H1 (cell line): ENCODE measurements at places on chromosomes 2 and 18.

DNA sequence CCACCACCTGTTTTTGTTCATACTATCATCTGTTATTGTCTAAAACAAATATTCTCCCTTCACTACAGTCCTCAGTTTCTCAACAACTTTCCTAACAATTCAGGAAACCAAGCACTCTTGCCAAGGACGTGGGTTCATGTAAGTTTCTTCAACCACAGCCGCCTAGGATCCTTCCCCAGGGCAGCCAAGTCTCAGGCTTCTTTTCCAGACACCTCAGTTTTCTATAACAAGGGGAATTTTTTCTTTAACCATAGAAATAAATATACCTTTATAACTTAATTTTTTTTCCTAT, 39.4 kb upstream of the AGPS start:
- no peaks in the 10 kb centered on the region for H3K27me3 ChIP-seq
- H3K36me3 ChIP-seq, result no peaks in the 10 kb centered on the region
- H3K27ac ChIP-seq, result no peak overlapping the region

DNA sequence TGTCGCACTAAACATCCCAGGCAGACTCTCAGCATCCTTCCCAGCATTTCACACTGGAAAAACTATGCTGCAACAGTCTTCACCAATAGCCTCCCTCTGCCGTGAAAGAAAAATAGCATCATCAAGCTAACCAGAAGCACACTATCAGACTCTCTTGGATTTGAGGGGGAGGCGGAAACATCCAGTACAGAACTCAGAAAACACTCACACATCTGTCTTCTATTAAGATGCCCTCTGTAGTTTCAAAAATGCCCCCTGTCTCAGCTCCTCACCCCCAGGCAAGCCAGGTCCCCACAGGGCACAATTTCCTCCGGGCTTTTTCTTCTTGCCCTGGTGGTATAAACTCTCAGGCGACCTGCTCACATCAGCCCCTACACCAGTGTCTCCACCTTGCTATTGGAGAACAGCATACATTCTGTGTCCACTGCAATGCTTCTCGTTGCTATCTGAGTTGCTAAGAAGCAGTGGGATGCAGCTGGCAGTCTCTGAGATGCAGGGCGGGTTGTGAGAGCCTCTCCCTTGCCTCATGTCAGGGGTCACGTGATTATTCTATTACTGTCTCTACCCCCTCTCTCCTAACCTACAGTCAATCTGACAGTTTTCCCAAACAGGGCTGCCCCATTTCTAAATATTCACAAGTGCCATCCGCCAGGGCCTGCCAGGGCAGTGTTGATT, 189.9 kb downstream of the INO80D start:
- H3K27me3 ChIP-seq, result no peaks in the 10 kb centered on the region
- H3K36me3 ChIP-seq, result no peaks in the 10 kb centered on the region
- no peak overlapping the region for H3K4me3 ChIP-seq
- no peak overlapping the region for H3K27ac ChIP-seq
- H3K4me1 ChIP-seq, result no peaks in the 10 kb centered on the region

- H3K27me3 ChIP-seq, result no peaks in the 10 kb centered on the region
- DNase-seq, result no peak
- no peaks in the 10 kb centered on the region; the same call in 1 of the 2 replicates for H3K36me3 ChIP-seq
- no peak overlapping the region for H3K27ac ChIP-seq
- no peak overlapping the region for H3K4me3 ChIP-seq
These were observed 51.7 kb downstream of the NOL10 start for GRCh38 chr2:10638093-10638492.

GRCh38 chr18:56353663-56354260, 284.6 kb downstream of the TXNL1 start:
- H3K4me1 ChIP-seq, result no peaks in the 10 kb centered on the region
- H3K4me3 ChIP-seq, result no peak overlapping the region
- no peak for DNase-seq
- H3K27ac ChIP-seq, result no peak overlapping the region
- H3K36me3 ChIP-seq, result peaks cover 3% of the 10 kb centered on the region; the same call in 1 of the 2 replicates

GRCh38 chr2:193907561-193907960, 1712.8 kb upstream of the TMEFF2 start:
- H3K27me3 ChIP-seq, result no peaks in the 10 kb centered on the region
- no peaks in the 10 kb centered on the region; the same call in 1 of the 2 replicates for H3K36me3 ChIP-seq
- no peak overlapping the region for H3K27ac ChIP-seq
- DNase-seq, result no peak

DNA sequence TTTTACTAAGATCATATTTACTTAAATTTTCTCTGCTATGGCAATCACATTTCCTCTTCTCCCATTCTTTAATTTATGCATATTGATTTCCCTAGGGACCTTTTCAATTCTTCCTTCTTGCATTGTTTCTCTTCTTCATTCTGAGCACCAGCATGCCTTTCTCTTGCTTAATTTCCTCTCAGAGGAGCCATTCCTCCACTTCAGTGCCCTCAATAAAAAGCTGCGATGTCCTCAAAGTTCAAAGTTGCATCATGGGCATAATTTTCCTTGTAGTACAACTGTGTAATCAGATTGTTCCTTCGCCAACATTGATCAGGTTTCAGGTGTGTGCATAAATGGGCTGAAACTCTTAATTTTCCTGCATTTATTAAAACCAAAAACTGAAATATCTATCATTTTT, 21.8 kb upstream of the CD226 start:
- DNase-seq, result no peak
- no peak overlapping the region for H3K4me3 ChIP-seq
- no peaks in the 10 kb centered on the region for H3K27me3 ChIP-seq
- H3K36me3 ChIP-seq, result no peaks in the 10 kb centered on the region

DNA sequence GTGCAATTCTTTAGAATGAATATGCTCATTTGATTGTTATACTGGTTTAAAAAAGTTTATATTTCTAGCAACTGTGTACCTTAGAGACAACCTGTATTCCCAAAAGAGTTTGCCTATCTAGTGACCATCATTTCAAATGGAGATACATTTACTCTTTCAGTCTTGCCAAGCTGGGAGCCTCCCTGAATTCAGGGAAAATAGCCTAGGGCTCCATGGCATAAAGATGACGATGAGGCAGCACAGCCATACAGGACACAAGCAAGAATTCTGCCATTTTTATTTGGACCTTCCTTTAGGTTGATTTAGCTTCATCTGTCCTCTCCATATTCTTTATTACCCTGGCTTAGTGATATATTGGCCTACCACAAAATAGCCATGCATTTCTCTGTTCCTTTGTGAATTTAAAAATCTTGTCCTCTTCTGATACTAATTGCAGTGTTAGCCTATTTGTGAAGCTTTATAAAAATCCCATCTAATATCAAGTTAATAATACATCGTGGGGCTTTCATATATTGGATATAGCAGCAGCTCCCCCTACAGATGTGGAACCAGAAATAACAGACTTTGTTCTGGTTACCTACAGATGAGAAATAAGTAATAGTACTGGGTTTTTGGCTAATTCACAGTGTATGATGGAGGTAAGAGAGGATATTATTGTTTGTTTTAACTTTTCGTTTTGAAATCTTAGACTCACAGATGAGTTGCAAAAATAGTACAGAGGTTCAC, 1661.9 kb upstream of the PIK3C3 start:
- H3K36me3 ChIP-seq, result no peaks in the 10 kb centered on the region
- H3K27me3 ChIP-seq, result no peaks in the 10 kb centered on the region
- no peak overlapping the region for H3K4me3 ChIP-seq

- no peak overlapping the region for H3K27ac ChIP-seq
- H3K4me1 ChIP-seq, result no peaks in the 10 kb centered on the region
- H3K36me3 ChIP-seq, result peaks cover 34% of the 10 kb centered on the region; the same call in 1 of the 2 replicates
- no peak overlapping the region for H3K4me3 ChIP-seq
- DNase-seq, result no peak
These were observed 31.1 kb downstream of the PSME4 start for GRCh38 chr2:53939656-53940055.

DNA sequence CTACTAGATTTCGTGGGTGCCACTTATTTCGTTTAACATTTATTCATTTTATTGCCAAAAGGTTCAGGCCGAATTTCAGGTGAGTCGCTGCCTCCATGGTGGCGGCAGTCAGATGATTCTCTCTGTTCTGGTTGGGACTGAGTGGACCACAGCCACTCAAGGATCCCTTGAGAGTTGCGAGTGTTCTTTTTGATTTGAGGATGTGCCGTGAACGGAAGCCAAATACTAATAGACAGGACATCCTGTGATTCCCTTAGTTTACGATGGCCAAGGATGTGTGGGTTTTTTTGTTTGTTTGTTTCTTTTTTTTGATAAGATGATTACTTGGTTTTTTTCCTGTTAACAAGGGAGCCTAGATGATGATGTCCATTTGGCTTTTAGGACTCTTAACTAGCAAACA, 13.2 kb downstream of the MAPRE2 start:
- no peak for DNase-seq
- H3K36me3 ChIP-seq, result no peaks in the 10 kb centered on the region
- H3K27me3 ChIP-seq, result no peaks in the 10 kb centered on the region
- no peaks in the 10 kb centered on the region for H3K4me1 ChIP-seq
- H3K27ac ChIP-seq, result no peak overlapping the region

DNA sequence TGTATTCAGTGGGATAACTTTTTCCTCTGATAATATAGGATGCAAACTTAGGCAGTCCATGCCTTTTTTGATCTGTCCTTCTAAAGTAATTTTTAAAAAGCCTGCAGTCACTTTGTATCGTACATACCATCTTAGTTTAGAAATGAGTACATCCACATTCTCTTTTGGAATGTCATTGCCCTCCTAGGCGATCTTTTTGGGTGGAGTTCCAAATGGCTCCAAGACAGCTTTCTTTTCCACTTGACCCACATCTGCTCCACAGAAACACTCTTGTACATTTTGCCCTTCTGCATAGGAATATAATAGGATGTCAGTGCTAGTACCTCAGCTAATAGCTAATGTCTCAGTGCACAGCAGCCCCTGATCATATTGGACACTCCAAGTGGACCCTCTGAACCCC, 21.8 kb upstream of the HTR2B start:
- H3K4me3 ChIP-seq, result no peak overlapping the region
- H3K27me3 ChIP-seq, result no peaks in the 10 kb centered on the region
- peaks cover 28% of the 10 kb centered on the region for H3K36me3 ChIP-seq
- no peak for DNase-seq

DNA sequence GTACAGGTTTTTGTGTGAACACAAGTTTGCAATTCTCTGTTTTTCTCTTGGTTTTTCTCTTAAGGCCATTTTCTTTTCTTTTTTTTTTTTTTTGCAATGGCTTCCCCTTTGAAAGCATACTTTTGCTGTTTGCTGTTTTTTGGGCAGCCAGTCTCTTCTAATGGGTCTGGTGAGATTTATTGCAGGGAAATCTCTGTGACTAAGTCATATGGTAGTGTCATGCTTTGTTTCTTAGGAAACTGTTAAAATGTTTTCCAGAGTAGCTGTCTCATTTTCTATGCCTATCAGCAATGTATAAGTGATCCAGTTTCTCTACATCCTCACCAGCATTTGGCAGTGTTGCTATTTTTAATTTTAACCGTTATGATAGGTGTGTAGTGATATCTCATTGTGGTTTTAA, 27.9 kb upstream of the CDCA7 start:
- no peaks in the 10 kb centered on the region for H3K4me1 ChIP-seq
- H3K27ac ChIP-seq, result no peak overlapping the region
- H3K27me3 ChIP-seq, result no peaks in the 10 kb centered on the region

- no peak for DNase-seq
- no peak overlapping the region for H3K4me3 ChIP-seq
- no peak overlapping the region for H3K27ac ChIP-seq
- H3K4me1 ChIP-seq, result no peaks in the 10 kb centered on the region; the same call in 1 of the 2 replicates
- no peaks in the 10 kb centered on the region for H3K36me3 ChIP-seq
- H3K27me3 ChIP-seq, result no peaks in the 10 kb centered on the region
These were observed 50.1 kb downstream of the HS1BP3 start for GRCh38 chr2:20600756-20601325.
